ENCODE measurements at places on chromosomes 13 and 19. TPM values are rescaled to one million over a fixed set of nuclear protein-coding genes. Genes with fewer than 3 reads are reported as not detected.

DNA sequence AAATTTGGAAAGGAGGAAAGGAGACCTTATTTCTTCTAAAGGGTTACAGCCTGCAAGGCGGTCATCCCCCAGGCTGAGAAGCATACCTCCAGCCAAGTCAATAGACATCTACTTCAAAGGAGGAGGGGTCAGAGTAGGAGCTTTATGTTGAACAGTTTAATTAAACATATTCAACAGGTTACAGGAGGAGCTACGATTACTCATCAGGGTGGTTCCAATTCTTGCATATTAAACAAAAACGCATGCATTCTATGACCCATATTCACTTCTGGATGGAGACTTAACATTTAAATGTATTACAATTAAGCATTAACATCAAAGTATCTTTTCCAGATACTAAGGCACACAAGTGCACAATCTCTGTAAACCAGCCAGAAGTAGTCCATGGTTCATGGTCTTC lies 1955.0 kb downstream of the PCDH9 start:
- DNase-seq: no peak

DNA sequence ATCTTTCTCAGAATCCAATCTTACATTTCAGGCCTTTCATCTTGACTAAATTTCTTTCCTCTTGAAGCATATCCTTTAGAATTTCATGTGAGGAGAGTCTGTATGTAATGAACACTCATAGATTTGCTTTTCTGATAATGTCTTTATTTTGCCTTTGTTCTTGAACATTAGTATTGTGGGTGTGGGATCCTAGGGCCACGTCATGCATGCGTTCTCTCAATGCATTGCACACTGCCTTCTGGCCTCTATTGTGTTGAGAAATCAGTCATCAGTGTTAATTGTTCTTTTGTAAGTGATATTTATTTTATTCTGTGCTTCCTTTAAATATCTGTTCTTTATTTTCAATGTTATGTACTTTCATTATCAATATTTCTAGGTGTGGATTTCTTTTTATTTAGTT lies 364.9 kb downstream of the OXGR1 start:
- no peak for DNase-seq

The C1QTNF9B gene
- not detected for total RNA-seq

DNA sequence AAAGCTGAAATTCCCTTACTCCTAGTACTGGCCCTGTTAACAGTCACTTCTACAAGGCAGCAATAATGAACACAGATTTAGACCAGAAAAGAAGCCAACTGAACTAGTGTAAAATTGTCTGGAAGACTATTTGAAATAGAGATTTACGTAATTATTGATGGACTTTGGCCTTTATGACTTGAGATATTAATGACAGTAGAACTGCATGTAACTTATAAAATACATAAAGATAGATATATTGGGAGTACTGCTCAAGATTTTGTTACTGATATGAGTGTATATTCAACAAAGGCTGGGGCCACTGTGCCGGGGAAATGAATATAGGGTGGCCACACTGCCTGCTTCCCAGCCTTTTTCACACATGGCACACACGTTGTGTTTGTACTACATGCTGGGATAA lies 88.8 kb downstream of the STARD13 start:
- DNase-seq: no peak

DNA sequence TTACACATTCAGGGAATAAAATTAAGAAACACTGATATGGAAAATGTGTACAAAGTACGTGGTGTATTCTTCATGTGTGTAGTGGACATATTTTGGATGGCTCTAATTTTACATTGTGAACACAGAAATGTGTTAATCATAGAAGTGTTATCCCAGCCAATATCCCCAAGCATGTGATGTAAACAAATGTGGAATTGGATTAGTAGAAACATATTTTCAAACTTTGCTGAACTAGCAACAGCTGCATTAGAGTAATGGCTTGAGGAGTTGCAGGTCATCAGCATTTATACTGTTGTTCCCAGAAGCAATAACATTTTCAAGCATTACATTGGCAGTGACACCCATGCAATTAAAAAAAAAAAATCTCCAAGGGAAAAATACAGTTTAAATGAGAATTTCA lies 600.6 kb downstream of the SLITRK1 start:
- no peak for DNase-seq

- DNase-seq: no peak
These were observed 44.3 kb downstream of the SHISA2 start for GRCh38 chr13:26007261-26008125.

The DGKH gene
- 3.6 TPM for total RNA-seq

DNA sequence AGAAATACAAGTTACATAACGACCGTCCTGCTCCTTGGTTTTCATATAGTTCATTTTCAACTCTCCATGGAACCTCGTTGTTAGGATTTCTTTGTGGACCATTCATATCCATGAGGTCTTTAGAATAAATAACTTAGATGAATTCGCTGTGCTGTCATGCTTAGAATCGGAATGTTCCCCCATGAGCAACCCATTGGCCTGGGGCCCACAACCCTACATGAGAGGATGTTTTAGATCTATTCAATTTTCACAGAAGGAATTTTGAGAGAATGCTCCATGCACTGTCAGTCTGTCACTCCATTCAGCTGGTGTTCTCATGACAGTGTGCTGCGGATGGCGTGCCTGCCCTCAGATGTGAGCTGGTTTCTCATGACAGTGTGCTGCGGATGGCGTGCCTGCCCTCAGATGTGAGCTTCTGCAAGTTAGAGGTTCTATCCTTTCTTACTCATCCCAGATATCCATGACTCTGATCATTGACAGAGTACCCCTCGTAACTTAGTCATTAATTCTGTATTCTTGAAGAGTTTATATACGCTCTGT lies 1193.1 kb downstream of the EFNB2 start:
- DNase-seq: no peak

- DNase-seq: no peak
These were observed 142.3 kb downstream of the KLF12 start for GRCh38 chr13:73991884-73992283.

- DNase-seq: no peak
These were observed 25.1 kb downstream of the LNX2 start for GRCh38 chr13:27595055-27595811.

GRCh38 chr19:32910874-32911273 lies 41.3 kb upstream of the SLC7A9 start:
- DNase-seq: no peak

GRCh38 chr19:37692956-37693620 lies 26.5 kb downstream of the ZNF607 start:
- DNase-seq: no peak

GRCh38 chr19:54916822-54917221 lies 10.9 kb downstream of the NCR1 start:
- DNase-seq: no peak

DNA sequence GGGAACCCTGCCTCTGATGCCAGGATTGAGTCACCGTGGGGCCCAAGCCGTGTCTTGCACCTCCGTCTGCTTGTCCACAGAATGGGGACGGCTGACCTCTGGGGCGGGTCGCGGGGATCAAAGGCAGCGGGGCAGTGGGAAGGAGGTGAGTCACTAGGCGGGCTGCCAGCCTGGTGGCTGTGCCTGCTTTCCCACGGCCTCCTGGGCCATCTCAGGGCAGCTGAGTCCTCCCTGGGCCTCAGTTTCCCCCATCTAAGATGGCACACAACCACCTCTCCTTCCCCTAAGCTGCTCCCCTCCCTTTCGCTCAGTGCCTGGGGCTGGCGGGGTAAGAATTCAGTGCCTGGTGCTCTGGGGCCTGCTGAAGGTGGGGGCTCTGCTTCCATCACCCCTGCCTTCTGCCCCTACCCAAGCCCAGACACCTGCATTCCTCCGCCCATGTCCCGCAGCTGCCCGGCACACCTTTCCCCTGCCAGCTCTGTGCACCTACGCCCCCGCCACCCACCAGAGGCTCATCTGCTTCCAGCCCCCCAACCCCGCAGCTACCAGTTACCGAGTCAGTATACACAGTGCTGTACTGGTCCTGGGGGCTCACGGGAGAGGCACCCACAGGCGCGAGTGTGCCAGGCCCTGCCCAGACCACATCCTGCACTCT lies 3.5 kb downstream of the MKNK2 start:
- peak; percentile 85 for DNase-seq

DNA sequence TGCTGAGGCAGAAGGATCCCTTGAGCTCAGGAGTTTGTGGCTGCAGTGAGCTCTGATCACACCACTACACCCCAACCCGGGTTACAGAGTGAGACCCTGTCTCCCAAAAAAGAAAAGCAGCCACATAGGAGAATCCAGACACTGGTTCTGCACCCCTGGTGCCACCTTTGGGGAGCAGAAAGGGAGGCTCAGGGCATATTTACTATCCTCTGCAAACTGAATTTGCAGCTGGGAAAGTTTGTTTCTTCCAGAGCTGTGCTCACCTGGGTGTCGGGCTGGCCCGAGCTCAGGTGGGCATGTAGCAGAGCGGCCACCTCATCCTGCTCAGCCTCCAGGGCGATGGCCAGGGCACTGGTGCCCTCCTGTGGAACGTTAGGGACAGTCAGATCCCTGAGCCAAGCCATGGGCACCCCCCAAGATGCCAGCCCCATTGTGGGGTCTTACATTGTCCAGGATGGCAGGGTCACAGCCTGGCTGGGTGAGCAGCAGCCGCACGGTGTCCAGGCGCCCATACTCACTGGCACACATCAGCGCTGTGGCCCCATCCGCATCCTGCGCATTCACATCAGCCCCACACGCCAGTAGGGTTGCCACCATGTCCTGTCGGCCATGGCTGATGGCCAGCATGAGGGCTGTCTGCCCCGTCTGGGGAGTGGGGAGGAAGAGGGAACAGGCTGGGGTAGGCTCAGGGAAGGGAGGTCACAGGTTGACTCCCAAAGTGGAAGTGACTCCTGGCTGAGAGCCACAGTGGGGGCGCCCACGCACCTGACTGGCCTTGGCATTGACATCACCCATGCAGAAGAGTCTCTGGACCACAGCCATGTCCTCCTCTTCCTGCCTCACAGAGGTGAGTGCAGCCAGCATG lies 3.1 kb downstream of the RPS28 start:
- peak; percentile 31 for DNase-seq

- no peak for DNase-seq
These were observed 160.6 kb upstream of the SPRY2 start for GRCh38 chr13:80501556-80501955.

The ZBTB7A gene
- 30.9 TPM for total RNA-seq

- DNase-seq: no peak
These were observed 25.9 kb upstream of the F2RL3 start for GRCh38 chr19:16862826-16863415.

The MBD3L5 gene
- not detected for total RNA-seq

The ZNF302 gene
- total RNA-seq: 49.1 TPM

GRCh38 chr19:18179957-18180356 lies 6.3 kb downstream of the IFI30 start:
- no peak for DNase-seq

- DNase-seq: no peak
These were observed 44.5 kb downstream of the CAPN12 start for GRCh38 chr19:38699647-38700349.

The TGFBR3L gene
- 9.9 TPM for total RNA-seq

DNA sequence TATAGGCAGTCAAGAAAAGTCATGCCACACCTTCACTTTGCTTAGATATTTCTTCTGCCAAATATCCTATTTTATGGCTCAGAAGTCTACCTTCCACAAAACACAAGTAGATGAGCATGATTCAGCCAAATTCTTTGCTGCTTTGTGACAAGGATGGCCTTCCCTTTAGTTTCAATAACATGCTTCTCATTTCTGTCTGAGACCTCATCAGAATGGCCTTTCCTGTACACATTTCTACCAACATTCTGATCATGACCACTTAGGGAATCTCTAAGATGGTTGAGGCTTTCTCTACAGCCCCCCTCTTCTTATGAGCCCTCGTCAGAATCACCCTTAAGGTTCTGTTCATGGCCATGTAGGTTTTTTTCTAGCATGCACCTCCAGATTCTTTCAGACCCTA lies 96.2 kb downstream of the COL4A2 start:
- no peak for DNase-seq

GRCh38 chr19:3945838-3946237 lies 13.0 kb downstream of the NMRK2 start:
- DNase-seq: no peak

- DNase-seq: no peak
These were observed 190.1 kb upstream of the KLF12 start for GRCh38 chr13:74324338-74324737.
